ENCODE measurements at places on chromosomes 12 and 14.
A peak's percentile ranks its signal among the peaks of the same experiment; 100 is the strongest.

- DNase-seq, result peak; percentile 26
These were observed 382.2 kb downstream of the CCER1 start for GRCh38 chr12:90572778-90573177.

DNA sequence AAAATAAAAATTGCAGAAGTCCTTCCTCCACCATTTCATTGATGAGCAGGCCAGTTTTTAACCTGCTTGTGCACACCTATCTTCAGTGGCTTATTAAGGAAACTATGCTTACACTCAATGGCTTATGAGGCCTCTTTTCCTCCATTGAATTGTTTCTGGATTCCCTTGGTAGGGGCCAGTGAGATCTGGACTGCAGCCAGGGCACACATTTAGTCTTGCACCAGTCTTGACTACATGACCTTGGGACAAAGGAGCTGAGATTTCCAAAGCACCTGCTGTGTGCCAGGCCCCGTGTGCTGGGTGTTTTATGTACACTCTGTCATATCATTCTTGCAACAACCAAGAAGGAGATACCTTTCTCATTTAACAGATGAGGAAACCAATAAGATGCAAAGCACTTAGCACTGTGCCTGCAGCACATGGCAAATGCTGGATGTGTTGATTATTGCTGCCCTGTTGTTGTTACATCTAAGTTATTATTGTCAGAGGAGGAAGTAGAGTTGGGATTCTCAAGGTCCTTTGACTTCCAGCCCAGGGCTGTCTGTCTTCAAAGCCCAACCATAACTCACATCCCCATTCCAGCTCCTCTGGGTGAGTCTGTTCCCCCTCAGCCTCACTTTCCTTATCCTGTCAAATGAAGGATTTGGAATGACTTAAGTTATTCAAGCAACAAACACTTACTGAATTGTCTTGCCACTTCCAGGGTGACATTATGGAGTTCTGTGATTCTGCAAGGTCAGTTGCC lies 31.6 kb upstream of the RIN3 start:
- DNase-seq, result no peak

DNA sequence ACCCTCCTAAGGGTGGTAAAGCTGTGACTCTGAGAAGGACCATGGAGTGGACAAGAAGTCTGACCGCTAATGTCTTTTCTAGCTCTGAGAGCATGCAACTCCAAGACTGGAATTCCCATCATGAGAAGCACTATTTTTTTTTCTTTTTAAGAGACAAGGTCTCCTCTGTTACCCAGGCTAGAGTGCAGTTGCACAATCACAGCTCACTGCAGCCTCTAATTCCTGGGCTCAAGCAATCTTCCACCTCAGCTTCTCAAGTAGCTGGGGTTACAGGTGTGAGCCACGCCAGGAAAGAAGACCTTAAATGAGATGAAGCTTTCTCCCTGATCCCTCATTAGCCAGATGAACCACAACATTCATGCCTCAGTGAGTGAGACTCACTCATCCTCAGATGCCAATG lies 19.2 kb downstream of the VDR start:
- no peak for DNase-seq

DNA sequence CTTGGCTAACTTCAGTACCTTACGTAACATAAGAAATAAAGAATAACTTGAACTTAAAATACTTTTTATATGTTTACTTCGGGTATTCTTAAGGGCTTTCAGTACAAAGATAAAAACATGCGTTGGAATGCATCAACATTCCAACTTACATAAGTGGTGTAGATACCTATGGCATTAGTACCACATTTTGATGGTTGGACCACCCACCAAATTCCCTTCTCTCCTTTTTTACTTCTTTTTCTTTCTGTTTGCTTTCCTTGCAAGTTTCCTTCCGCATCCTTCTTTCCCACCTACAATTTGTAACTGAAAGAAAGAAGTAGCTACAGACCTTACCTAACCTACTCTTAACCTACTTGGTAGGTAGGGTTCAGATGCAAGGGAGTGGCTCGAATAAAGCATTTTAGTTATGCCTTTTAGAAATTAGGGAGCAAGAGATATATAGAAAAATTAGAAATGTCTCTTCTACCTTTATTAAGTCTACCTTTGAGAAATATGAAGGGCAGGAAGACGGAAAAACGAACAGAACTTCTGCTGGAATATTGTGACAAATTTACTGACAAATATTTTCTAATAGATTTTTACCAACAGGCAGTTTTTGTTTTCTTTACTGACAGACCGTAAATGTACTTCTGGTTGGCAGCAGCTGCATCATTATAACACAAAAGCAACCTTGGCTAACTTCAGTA lies 2.1 kb upstream of the ARHGAP5 start:
- no peak for DNase-seq

- no peak for DNase-seq
These were observed 281.7 kb downstream of the ALG10 start for GRCh38 chr12:34304001-34304400.

GRCh38 chr12:119113496-119113986 lies 65.2 kb upstream of the HSPB8 start:
- DNase-seq, result no peak

GRCh38 chr14:65038966-65039365 lies 52.3 kb downstream of the FNTB start:
- no peak for DNase-seq

- DNase-seq, result no peak
These were observed at the start of gene OLR1 for GRCh38 chr12:10171973-10172728. TSS of gene OLR1 (minus strand) at chr12:10172132. CDS start at chr12:10172077, 55 bp downstream.

DNA sequence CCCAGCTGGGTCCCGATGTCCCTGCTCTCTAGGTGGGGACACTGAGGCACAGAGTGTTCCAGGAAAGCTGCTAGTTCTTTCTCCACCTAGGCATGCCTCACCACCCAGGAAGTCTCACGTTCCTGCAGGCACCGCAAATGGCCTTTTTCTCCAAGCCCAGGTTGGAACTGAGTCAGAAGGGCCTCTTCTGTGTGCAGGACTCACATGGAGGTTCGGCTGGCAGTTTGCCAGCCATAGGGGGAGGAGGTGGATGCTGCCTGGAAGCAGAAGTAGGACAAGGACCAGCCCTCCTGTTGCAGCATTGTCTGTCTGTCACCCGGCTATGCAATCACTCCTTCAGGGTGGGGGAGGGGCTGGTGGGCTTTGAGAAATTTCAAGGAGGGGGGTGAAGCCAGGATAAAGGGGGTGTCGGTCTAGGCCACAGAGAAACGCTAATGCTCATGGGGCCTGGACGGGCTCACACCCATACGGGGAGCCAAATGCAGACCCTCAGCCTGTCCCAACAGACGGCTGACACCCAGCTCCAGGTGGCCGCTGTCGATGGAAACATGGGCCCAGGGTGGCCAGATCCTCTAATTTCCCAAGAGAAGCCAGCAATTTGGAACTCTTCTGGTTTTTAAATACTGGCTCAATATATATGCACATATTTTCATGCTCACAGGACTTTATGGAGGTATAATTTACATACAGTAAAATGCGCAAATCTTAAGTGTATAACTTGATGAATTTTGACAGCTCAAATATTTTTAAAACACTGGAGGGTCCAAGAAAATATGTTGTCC lies 120.5 kb downstream of the PHETA1 start:
- DNase-seq, result no peak

DNA sequence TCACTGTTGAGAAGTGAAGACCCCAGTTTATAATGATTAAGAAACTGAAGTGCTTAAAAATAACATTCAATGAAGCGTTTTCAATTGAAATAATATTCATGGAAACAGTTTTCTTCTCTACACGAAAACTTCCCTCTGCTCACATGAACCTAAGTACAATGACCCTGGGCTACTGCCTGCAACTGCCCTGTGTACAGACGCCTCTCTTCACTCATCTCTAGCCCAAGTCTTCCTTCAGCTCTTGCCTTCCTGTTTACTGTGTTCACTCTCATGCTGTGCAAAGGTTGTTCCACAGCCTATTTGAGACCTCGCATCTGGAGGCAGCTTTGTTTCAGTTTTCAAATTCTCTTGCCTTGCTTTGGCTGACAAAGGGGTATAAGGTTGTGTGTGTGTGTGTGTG lies 100.8 kb downstream of the GRIN2B start:
- no peak for DNase-seq

DNA sequence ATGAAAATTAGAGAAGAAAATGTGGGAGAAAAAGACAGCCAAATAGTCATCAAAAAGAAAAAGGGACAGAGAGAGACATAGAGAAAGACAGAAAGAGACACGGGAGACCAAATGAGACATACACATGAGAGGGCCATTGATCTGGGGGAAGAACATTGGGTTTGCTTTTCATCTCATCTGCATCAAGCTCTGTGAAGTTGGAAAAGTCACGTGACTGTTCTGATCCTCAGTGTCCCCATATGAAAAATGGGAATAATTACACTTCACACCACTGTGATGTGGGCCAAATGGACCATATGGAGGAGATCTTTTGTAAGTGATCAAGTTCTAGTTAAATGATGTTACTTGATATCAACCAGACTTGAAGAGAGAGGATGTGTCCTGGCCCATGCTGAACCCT lies 147.1 kb upstream of the NRXN3 start:
- no peak for DNase-seq

- no peak for DNase-seq
These were observed 377.5 kb downstream of the ALG10 start for GRCh38 chr12:34399631-34400410.

GRCh38 chr12:75308279-75308678 lies 21.8 kb downstream of the CAPS2 start:
- DNase-seq, result no peak

DNA sequence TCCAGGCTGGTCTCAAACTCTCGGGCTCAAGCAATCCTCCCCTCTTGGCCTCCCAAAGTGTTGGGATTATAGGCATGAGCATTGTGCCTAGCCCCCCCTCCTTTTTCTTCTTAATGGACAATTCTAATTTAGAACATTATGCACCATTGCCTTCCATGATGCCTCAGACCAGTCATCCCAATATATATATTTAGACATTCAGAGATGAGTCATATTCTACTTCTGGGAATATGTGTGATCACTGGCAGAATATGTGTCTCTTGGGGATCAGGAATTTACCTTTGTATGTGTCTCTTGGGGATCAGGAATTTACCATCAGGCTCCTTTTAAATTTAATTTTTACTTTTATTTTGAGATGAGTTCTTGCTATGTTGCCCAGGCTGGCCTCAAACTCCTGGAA lies 7.5 kb upstream of the CCDC177 start:
- DNase-seq, result no peak

GRCh38 chr14:71592361-71592760 lies 339.9 kb upstream of the RGS6 start:
- no peak for DNase-seq

GRCh38 chr12:26767865-26768264 lies 65.1 kb downstream of the ITPR2 start:
- DNase-seq, result no peak

- no peak for DNase-seq
These were observed 260.4 kb upstream of the PPFIA2 start for GRCh38 chr12:82019533-82019932.

DNA sequence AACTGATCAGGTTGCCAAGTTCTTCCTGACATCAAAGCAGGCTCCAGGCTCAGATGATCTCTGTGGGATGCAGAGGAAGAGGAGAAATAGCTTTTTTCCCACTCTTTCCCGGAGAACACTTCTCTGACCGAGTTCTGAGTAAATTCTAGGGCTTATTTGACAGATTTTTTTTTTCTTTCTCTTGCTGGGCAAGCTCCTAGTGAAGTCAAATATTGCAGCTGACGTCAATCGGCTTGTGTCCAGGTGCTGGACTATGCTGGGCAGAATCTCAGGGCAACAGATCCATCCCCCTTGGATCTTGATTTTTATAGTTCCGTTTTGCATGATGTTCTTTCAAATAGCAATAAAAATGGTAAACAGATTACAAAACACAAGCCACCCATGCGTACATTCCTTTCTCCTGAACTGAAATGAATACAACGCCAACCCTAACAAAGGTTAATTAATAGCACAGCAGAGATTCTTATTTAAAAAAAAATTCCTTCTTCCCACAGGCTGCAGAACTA lies 182.2 kb downstream of the NOVA1 start:
- DNase-seq, result no peak

Measured in NCI-H1417 treated with DMSO at 0.1 percent for 48 hours (cell line).